ENCODE measurements at places on chromosomes 7 and 10.

DNA sequence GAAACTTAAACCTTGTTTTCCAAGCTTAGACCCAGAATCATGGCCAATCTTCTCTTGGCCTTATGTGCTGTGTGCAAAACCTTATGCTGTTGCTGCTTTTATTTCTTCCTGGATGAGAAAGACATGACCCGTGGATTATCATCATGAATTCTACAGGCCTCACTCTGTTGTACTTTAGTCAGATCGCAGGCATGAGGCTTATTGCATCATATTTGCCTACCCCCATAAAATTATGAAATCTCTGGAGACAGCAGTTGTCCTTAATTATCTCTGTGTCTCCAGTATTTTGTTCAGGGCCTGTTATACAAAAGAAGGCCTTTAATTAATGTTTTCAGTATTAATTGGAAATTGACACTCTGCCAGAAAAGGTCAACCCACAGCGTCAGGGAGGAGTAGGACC lies 71.6 kb downstream of the PLCE1 start:
- no peak for DNase-seq

DNA sequence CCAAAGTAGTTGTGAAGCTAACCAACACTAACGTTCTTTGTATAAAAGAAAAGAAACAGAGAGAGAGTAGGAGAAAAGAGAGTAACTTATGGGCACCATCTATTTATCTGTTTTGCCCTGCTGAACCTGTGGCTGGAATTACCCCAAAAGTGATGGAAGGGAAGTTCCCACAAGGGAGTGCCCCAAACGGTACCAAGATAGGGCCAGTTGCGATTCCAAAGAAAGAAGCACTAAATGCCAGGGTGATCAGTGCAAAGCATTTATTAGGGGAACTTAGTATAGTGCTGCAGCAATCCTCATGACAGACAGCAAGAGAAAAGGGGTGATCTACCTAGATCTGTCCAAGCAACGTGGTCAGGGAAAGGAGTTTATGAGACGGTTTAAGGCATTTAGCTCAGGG lies 190.2 kb downstream of the SORCS3 start:
- no peak for DNase-seq

DNA sequence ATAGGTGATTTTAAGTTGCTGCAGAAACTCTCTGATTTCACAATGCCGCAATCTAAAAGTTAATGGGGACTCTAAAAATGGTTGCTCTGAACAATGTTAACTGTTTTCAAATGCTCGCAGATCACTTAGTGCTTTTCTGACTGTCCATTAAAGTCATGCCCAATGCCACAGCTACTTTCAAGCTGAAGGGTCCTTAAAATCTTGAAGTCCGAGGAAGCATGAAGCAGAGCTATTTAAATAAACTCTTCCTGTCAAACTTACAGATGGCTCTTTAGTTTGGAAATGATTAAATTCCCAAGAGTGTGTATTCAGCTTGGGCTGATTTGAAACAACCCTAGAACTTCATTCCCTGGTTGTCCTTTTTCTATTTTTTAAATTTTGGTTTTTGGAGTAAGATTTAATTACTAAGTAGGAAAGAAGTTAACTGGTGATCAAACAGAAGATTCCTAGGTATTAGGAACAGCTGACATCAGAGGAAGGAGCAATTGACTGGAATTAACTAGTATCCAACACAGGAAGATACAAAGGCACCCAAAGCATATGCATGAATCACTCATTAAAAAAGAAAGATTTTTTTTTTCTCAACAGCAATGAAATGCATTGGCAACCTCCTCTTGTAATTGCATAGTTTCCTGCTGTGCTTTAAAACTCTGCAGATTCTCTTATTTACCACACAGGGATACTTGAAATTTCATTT lies 105.1 kb downstream of the NRP1 start:
- DNase-seq: no peak

GRCh38 chr10:104127411-104127810 lies 5.4 kb downstream of the SFR1 start:
- no peak for DNase-seq

- DNase-seq: no peak
Measured at GRCh38 chr10:6292741-6293151, 90.0 kb downstream of the PFKFB3 start.

- DNase-seq: peak; percentile 16
Measured at GRCh38 chr10:16853201-16853600, 36.0 kb upstream of the RSU1 start.

GRCh38 chr7:42457663-42458062 lies 220.7 kb upstream of the GLI3 start:
- DNase-seq: no peak

DNA sequence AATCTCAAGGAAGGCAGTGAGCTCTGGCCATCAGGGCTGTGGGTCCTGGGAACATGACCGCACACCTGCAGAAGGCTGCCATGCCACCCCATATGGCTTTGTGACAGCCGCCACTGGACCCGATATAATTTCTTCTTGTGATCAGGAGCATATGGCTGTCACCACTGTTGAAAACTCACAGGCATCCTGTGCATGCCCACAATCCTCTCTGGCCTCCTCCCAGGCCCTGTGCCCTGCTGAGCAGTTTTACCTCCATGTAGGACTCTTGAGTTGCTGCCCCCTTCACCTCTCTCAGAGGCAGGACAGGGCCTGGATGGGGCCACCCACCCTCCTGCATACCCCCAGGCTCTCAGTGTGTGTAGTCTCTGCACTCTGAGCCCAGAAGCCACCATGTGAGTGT lies 391.9 kb upstream of the AKR1E2 start:
- DNase-seq: no peak

GRCh38 chr7:77752016-77752415 lies 46.2 kb downstream of the TMEM60 start:
- no peak for DNase-seq

- no peak for DNase-seq
Measured at GRCh38 chr10:70055550-70055949, 2.9 kb downstream of the MACROH2A2 start.

GRCh38 chr10:84139126-84140035 lies at the start of gene GHITM:
Gene GHITM, plus strand, starts transcription at chr10:84139509. Its CDS starts 1,992 bp downstream, at chr10:84141501.
- peak; percentile 94 for DNase-seq

GRCh38 chr7:30165590-30165989 lies 30.8 kb downstream of the MTURN start:
- DNase-seq: no peak

DNA sequence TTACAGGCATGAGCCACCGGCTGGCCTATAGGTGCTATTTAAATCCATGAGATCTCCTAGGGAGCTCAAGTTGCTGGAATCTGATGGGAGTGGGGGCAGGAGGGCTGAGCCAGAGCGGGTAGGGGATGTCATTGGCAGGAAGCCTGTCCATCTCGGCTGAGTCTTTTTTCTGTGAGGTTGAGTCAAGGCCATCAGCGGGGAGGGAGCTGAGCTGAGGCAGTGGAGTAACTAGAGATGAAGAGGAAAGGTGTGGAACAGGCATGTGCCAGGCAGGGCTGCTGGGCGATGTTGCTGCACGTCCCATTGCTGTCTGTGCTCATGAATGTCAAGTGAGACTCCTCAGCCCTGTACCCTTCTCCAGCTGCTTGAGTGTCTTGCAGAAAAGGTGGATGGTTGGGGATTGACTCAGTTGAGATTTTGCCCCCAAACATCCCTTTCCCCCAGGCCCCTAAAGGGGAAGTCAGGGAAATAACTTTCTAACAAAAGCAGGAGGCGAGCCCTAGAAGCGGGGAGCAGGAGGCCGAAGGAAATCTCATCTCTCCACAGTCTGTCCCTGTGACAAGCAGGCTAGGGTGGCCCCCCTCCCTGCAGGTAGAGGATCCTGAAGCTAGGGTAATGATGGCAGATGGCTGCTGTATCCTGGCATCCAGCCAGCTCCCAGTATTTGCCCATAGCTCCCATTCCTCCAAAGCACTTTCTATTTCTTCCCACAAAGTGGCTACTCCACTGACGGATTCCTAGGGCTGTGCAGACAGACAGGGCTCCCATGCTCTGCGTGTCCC lies 5.4 kb downstream of the ATP6V1F start:
- no peak for DNase-seq

All from GM13976 (cell line).